ENCODE measurements at places on chromosomes 3 and 15.

GRCh38 chr15:66196602-66197001, 56.9 kb downstream of the MEGF11 start:
- DNase-seq = no peak

GRCh38 chr3:129703913-129704312, 97.4 kb upstream of the PLXND1 start:
- DNase-seq = no peak

DNA sequence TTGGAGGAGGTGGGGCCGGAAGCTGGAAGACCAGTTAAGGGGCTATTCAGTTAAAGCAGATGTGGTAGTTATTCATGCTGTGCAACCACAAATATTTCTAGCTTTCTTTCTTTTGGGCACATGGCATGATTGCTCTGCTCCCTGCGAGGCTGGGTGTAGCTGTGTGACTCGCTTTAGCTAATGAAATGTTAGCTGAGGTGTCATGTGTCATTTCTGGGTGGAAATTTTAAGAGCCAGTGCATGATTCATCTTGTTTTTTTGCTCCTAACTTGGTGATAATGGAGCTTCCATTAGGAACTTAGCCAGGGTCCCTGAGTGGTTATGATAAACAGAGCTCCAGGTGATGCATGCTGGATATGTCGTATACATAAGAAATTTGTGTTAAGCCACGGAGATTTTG, 300.6 kb downstream of the SATB1 start:
- no peak for DNase-seq

DNA sequence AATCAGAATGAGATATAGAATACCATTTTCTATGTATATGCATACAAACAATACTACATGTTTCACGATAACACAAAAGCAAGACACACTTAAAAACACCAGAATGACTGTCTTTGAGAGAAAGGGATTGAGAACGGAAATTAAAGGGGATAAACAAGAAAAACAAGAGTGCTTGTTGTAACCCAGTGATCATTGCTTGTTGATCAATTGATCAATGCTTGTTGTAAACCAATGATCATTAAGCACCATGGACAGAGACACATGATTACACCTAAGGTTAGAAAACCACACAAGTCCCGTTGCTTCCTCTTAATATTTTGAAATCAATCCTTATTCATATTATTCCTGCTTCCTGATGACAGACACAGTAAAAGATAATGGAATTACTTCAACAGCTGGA, 1.1 kb upstream of the OR4F15 start:
- no peak for DNase-seq

GRCh38 chr3:38755130-38755529, 60.9 kb downstream of the SCN10A start:
- DNase-seq = no peak

- no peak for DNase-seq
These were observed 12.3 kb downstream of the ANPEP start for GRCh38 chr15:89802231-89802928.
